Heart left ventricle (tissue), 16 donors: ENCODE measurements at places on chromosomes 16 and 17. TPM values are rescaled to one million over a fixed set of nuclear protein-coding genes. Genes with fewer than 3 reads are reported as not detected.
A peak's percentile ranks its signal among the peaks of the same experiment; 100 is the strongest.

DNA sequence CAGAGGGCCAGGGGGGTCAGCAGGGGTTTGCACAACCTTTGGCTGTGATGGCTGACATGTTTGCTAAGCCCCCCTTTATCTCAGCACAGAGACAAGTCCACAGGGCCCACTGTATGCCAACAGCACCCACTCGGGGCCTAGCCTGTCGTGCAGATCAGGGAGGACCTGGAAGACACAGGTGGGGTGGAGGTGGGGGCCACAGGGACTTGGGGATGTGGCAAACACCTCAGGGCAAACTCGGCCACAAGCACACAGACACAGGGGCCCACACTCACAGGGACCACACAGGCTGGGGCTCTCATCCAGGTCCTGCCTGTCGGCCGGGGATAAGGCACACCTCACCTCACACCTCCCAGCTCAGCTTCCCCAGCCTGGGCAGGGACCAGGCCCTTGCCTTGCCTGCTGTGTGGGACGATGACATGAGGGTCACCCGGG is 87.9 kb downstream of the C16orf78 start:
- H3K27me3 ChIP-seq, result peaks cover 16% of the 10 kb centered on the region
- H3K27ac ChIP-seq, result no peak overlapping the region
- no peak overlapping the region for H3K4me3 ChIP-seq

SERPINF2 gene
- 0.25 TPM for total RNA-seq

GRCh38 chr17:78376161-78376560 is 2.3 kb upstream of the PGS1 start:
- no peak overlapping the region for H3K4me3 ChIP-seq
- H3K36me3 ChIP-seq, result peaks cover 2% of the 10 kb centered on the region
- no peak overlapping the region for H3K27ac ChIP-seq
- H3K27me3 ChIP-seq, result no peaks in the 10 kb centered on the region

DNA sequence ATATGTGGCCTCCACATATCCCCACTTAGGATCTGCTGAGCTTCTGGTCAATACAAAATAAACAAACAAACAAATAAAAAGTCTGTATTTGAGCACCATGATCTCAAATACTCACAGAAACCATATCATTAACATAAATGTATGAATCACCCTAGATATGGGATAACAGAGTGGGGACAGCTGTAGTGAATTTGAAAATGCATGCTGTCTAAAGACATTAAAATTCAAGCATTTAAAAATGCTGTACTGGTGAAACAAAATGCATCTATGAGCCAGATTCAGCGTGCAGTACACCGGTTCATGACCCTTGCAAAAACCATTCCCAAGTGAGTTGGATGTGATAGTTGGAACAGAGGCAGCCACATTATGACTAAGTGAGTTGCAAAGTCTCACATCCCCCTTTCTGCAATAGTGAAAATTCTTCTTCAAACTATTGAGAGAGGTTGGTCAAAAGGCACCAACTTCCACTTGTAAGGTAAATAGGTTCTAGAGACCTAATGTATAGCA is 12.3 kb downstream of the GRIN2A start:
- H3K4me1 ChIP-seq, result no peaks in the 10 kb centered on the region
- no peak overlapping the region for H3K4me3 ChIP-seq
- H3K27ac ChIP-seq, result no peak overlapping the region

FAM20A gene
- total RNA-seq, result 8.8 TPM

DNA sequence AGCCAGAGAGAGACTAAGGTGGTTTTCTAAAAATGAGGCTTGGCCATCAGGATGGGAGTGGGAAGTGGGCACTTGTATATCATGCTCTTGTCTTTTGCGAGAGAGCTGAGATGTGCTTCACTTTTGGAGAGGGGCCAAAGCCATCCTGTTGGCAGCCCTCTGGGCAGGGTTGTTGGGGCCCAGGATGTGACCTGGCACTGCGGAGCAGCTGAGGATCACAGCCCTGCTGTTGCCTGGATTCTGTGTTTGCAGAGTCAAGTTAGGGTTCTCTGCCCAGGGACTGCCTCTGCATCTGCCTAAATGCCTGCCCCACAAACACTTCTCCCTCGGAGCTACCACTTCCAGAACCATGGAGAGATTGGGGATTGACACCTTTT is 71.2 kb downstream of the PLD6 start:
- H3K27me3 ChIP-seq, result no peaks in the 10 kb centered on the region
- peak; percentile 53 for DNase-seq
- H3K27ac ChIP-seq, result no peak overlapping the region
- no peaks in the 10 kb centered on the region for H3K36me3 ChIP-seq
- no peaks in the 10 kb centered on the region for H3K4me1 ChIP-seq
